ENCODE measurements at places on chromosomes 1 and 21.

- DNase-seq = no peak
Observed at GRCh38 chr1:98336472-98337083, 324.9 kb upstream of the SNX7 start.

GRCh38 chr1:61569303-61569621, 155.7 kb downstream of the TM2D1 start:
- DNase-seq = no peak

- DNase-seq = no peak
Observed at GRCh38 chr1:109928591-109929111, 18.0 kb downstream of the CSF1 start.

DNA sequence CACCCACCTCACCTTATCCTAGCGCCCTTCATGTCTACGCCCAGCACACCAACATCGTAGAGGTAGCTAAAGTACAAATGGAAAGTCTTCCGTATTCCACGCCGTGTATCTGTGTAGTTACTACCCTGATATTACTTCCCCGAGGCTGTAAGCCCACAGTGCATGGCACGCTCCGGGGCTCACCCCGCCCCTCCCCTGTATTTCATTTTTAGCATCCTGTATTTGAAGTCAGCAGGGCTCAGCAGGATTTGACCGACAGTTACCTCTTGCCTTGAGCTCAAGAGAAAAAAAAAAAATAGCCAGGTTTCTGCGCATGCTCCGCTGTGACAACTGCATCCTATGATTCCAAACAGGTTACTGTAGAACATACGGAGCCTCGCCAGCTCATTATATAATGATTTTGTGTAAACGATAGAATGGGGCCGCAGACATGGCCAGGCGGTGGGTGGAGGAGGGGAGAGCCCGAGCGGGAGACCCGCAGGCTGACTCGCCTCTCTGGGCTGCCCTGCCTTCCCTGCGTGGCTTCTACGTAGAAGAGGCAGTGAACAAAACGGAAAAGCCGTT, 1.3 kb downstream of the ABCG1 start:
- no peak for DNase-seq

GRCh38 chr1:236938760-236939159, 65.5 kb downstream of the MT1HL1 start:
- no peak for DNase-seq

DNA sequence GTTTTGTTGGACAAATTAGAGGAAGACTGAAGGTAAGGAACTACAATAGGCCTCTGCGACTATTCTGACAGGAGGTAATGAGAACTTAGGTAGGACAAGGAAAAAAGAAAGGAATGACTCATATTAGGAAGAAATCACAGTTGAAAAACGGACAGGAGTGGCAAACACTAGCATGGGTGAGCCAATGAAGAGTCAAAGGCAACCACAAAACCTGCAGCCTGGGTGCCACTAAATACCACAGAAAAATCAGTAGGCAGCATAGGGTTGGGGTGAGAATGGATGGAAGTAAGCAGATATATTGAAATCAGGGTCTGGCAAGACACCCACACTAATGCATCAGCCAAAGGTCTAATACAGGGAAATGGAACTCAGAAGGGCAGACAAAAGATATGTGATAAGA, 10.0 kb downstream of the RBM34 start:
- no peak for DNase-seq

DNA sequence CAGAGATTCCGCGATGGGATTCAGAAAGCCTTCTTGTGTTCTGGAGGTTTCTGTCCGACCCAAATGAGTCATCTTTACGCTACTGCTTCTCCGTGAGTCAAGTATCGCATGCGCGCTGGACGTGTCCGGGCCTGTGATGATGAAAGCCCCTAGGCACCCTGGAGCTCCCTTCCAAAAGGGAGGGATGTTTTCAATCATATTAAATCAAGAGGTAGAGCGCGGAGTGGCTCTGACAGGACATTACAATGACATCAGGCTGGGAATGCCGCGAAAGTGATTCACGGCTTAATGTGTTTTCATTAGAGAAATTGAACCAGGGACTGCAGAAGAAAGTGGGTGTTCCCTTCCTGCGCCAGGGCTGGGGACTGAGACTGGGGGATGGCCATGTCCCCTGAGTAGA, 48.5 kb downstream of the AJAP1 start:
- no peak for DNase-seq

- DNase-seq = no peak
Observed at GRCh38 chr1:224252479-224252878, 69.4 kb downstream of the DEGS1 start.

DNA sequence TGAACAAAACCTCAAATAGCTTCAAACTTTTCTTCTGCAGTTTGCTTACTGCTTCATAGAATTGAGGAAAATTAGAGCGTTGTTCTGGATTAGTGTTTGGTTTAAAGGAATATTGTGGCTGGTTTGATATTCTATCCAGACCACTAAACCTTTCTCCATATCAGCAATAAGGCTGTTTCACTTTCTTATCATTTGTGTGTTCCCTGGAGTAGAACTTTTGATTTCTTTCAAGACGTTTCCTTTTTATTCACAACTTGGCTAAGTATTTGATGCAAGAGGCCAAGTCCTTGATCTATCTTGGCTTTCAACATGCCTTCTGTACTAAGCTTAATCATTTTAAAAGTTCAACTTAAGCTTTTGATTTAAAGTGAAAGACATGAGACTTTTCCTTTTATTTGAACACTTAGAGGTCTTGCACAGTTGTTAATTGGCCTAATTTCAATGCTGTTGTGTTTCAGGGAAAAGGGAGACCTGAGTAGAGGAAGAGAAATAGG, 359.1 kb downstream of the S1PR1 start:
- no peak for DNase-seq

- no peak for DNase-seq
Observed at GRCh38 chr1:24111996-24112779, at the start of gene MYOM3. TSS of gene MYOM3 (minus strand) at chr1:24112135. CDS start at chr1:24108636, 3,499 bp downstream.

- DNase-seq = no peak
Observed at GRCh38 chr1:194624833-194625232, 1438.4 kb upstream of the B3GALT2 start.

DNA sequence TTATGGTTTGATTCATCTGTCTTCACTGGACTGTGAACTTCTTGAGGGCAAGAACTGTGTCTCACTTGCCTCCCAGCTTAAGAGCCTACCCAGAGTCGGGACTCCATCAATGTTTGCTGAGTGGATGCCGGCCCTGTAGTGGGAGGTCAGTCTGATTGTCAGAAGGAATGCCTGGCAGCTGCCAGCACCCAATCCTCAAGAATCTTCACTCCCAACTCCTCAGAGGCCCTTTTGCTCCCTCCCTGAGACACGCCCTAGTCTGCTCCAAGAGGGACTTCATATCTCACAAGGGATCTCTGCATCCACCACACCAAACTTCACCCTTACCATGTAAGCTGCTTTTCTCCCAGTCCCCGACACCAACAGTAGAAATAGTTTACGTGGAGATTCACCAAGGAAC, 15.2 kb upstream of the KDM4A start:
- no peak for DNase-seq

GRCh38 chr1:18639368-18640055, 8.9 kb downstream of the PAX7 start:
- no peak for DNase-seq

GRCh38 chr1:94863297-94863911, 43.2 kb downstream of the SLC44A3 start:
- no peak for DNase-seq

GRCh38 chr1:198763298-198763714, 124.5 kb downstream of the PTPRC start:
- no peak for DNase-seq

GRCh38 chr1:26822737-26823395, 3.6 kb upstream of the ZDHHC18 start:
- no peak for DNase-seq

Data from stimulated activated CD4-positive, alpha-beta T cell treated with anti-CD3 and anti-CD28 coated beads, Interleukin-1b, Interleukin-23, amount 100 ng/mL, for 1 hour (primary cell).